Activated naive CD4-positive, alpha-beta T cell treated with anti-CD3 and anti-CD28 coated beads for 36 hours (primary cell): ENCODE measurements at places on chromosomes 2 and 18. TPM values are rescaled to one million over a fixed set of nuclear protein-coding genes. Genes with fewer than 3 reads are reported as not detected.

MAP3K20 gene
- 3.7 TPM for total RNA-seq

ZSWIM2 gene
- not detected for total RNA-seq

KIAA2012 gene
- not detected for total RNA-seq

RBM43 gene
- total RNA-seq = 3.4 TPM

B3GNT2 gene
- total RNA-seq = 31.2 TPM

AQP12B gene
- total RNA-seq = not detected

CREG2 gene
- not detected for total RNA-seq

IL36B gene
- total RNA-seq = not detected

GRCh38 chr18:77061946-77062517 is 70.6 kb downstream of the MBP start:
- DNase-seq = peak; percentile 55

DNA sequence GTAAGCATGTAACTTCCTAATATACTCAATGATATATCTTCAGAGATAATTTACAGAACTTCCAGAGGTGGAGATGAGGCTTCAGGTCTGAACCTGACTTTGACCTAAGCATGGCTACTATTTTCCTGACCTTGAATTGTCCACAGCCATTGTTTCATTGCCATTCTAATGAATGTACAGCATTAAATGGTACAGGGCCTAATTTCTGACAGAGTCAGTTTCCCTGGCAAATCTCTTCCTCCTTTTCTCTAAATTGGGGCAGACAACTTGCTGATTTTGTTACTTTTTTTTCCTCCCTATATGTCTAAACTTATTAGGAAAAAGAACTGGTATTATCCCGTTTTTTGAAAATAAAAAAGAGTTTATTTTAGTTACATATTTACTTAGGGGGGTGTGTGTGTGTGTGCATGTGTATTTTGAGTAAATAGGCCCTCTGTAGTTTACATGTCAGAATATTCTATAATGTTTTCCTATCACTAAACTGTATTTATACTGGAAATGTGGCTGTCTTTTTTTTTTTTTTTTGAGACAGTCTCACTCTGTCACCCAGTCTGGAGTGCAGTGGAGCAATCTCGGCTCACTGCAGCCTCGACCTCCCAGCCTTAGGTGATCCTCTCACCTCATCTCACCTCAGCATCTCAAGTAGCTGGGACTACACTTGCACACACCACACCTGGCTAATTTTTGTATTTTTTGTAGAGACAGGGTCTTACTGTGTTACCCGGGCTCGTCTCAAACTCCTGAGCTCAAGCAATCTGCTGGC is 43.3 kb upstream of the SCN9A start:
- DNase-seq = no peak

- DNase-seq = no peak
Observed at GRCh38 chr2:64012115-64012514, 7.1 kb downstream of the VPS54 start.

GRCh38 chr2:67255933-67256615 is 141.1 kb upstream of the ETAA1 start:
- DNase-seq = no peak

- no peak for DNase-seq
Observed at GRCh38 chr2:216389570-216389969, 17.3 kb upstream of the MARCHF4 start.

DNA sequence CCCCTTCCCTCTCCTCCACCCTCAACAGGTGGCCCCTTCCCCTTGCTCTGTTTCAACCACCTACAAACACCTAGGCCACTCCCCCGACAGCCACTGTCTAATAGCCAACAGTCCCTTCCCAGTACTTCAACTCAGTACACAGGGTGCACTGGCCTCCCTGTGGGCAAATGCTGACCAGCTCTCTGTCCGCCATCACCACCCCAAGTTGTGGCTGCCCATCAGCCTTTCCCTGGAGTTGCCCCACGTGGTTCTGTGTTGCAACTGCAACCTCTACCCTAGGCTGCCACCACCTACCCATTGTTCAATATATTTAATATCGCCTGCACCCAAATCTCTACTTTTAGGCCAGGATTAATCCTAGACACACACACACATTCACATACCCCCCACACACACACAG is 173.5 kb downstream of the MREG start:
- DNase-seq = no peak

DNA sequence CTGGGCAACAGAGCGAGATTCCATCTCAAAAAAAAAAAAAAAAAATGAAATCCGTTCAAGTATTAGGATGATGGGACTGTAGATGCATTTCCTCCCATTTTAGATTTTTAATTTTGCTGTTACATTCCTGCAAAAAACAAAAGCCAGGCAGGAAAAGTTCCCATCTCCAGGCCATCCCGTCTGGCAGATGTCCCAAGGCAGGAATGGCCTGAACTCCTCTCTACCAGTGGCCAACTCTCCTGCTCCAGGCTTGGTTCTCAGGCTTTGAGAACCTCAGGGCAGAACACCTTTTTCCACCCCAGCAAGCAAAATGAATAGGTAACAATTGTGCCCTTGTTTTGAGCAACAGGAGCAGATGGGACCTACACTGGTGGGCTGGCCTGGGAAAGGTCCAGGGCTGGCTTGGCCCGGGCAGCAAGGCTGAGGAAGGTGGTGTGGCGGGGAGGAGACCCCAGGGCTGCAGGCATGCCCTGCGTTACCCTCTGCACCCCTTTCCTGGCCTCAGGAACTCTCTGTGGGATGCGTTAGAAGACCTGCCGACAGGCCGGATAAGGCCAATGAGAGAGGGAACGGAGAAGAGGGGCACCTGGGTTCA is 86.0 kb downstream of the FAM210A start:
- DNase-seq = no peak

- DNase-seq = no peak
Observed at GRCh38 chr2:240227538-240228428, 87.3 kb upstream of the OTOS start.

- DNase-seq = no peak
Observed at GRCh38 chr2:128410035-128410757, 91.5 kb upstream of the HS6ST1 start.

DNA sequence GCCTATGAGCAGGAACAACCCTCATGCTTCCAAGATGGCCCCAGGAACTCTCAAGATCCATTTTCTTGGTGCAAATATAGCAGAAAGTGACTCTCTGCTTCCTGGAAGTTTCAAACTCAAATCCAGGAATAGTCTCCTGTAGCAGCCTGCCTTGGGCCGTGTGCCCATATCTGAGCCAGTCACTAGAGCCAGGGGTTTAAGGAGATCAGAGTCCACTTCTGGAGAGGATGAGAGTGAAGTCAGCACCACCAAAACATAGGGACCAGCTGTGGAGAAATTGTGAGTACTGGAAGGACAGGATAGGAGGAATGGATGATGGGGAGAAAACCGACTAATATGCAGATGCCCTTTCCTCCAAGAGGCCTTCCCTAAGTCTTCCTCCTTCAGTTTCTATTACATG is 33.2 kb downstream of the PSD4 start:
- no peak for DNase-seq

- DNase-seq = no peak
Observed at GRCh38 chr2:203451689-203452088, 83.4 kb downstream of the RAPH1 start.

DNA sequence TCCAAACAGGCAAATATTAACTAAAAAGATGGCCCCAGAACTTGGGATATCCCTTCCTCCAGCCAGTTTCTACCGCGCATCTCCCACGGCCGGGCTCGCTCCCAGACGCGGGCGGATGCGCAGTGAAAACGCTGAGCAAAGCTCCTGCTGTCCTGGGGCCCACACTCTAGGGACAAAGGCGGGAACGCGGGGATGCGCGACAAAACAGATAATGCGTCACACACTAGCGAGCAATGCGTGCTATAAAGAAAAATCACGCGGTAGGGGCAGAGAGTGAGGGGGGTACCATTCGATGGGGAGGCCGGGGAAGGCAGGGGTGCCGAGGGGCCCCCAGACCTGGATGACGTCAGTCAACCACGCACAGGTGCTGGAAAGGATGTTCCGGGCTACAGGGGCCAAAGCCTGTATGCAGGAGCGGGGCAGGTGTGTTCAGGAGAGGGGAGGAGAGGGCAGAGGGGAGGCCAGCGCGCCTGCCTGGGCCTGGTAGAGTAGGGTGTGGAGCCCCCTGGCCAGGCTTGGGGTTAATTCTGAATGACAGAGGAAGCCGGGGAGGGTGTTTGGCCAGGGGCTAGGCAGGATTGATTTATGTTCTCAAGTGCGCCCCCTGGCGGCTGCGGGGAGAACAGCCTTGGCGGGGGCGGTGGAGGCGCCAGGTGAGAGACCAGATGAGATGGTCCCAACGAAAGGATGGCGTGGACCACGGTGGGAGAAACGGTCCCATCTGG is 14.9 kb upstream of the ITM2C start:
- peak; percentile 77 for DNase-seq

DNA sequence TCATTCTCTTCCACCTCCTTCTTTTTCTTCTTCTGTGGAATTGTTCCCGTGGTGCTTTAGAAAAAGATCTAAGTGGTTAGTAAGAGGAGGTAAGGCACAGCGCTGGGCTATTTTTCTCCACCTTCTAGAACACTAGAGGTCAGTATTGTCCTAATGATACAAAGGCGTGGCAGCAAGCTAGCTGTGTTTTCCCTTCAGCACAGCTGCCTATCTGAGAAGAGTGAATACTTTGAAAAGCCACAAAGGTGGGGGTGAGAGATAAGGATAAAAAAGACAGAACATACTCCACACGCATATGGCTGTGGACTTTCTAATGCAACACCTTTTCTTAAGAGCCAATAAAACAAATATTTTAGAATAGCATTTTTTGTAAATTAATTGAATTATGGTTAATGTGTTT is 2.1 kb downstream of the CNTNAP5 start:
- DNase-seq = peak; percentile 14

- DNase-seq = no peak
Observed at GRCh38 chr2:69926849-69927515, 12.1 kb downstream of the MXD1 start.

DNA sequence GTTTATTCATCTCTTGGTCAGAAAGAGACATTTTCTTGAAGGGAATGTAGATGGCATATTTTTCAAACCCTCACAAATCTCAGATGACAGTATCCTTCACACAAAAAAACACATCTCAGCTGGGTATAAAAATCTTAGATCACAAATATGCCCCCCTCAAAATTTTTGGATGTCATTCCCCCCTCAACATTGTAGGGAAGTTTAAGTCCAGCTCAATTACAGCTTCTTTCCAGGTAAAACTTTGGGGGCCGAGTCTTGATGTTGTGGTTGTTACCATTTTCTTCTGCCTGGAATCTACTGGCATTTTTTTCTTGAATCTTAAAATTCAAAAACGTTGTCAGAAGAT is 46.1 kb downstream of the HDAC4 start:
- no peak for DNase-seq

DNA sequence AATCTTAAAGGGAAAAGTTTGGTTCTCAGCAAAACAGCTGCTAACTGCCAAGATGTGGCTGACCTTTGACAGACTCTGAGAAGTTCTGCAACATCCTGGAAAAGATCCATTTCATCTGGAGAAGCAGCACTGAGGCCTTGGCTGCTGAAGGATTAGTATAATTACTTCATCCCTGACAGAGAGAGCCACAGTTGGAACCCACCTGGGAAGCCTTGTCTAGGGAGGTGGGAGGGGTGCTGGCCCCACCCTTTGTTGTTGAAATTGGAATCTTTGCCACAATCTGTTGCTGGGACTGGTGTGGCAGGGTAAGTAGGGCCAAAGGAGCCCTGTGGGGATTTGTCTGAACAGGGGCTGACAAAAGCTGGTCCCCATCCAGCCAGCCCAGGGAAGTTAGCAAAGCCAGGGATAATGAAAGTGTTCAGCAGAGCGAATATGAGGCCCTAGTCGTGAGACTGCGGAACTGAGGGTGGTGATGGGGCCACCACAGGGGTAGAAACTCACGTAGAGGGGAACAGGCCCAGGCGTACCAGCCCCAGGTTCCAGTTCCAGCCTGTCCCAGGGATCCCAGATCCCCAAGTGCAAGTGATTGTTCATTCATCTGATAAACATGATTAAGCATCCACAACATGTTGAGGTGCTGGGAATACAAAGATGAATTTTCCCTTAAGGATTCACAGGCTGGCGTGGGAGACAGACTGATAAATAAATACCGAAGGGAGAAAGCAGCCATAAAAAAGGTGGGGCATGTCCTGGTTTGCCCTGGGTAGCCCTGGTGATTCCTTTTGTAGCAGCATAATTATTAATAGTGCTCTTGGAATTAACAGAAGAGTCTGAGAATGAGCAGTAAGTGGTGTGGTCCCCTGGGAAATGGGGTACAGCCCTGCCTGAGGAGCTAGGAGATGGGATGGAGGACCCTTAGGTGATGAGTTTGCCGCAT is 60.0 kb downstream of the MYO1B start:
- DNase-seq = no peak

DNA sequence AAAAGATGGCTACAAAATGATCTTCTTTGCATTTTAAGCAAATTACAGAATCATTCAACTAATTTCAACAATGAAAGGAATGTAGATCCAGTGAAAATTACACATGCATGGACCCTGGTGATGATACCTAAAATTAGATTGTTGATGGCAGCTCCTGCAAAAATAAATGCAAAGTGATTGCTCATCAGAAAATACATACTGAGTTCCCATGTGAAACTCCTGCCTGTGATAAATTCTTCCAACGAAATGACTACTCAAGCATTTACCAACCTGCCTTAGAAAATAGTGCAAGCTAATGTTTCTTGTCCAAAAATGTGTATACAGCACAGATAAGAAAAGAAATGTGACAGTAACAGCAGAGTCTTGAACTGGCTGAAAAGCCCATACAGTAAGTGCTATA is 300.0 kb upstream of the REV1 start:
- DNase-seq = no peak

DNA sequence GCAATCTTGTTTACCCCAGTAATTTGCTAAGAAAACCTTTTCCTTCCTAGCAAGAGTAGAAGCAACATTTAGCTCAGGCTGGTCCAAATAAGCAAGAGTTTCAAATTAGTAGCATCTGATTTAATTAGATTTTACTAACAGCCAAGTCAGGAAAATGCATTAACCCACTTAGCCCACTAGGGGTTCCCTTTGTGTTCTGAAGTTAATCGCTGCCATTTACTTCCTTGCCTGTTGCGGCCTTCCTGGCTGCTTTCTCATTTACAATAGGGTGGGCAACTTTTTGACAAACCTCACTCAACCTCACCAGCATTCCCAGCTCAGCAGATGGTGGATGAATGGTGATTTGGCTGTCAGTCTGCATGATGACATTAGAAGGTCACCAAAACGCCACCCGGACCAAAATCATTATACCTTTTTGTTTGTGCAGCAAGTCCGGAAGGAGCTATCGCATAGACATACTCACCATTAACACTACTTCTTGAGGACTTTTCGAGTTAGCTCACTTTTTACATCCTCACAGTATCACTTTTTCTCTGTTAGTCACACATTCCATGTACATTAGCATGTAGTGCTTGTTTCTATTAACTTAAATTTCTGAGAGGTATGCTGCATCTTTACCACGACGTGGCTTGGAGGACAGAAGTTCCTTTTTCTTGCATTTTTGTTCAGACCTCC is 101.5 kb upstream of the SETBP1 start:
- no peak for DNase-seq

GRCh38 chr2:88248280-88248828 is 78.2 kb downstream of the THNSL2 start:
- DNase-seq = no peak

- no peak for DNase-seq
Observed at GRCh38 chr2:23564615-23564960, 179.6 kb downstream of the KLHL29 start.

- no peak for DNase-seq
Observed at GRCh38 chr18:36405611-36406010, 108.1 kb downstream of the FHOD3 start.
